ENCODE measurements at places on chromosomes 7 and 10. TPM values are rescaled to one million over a fixed set of nuclear protein-coding genes. Genes with fewer than 3 reads are reported as not detected.

GRCh38 chr10:35821339-35821911 is 179.3 kb upstream of the FZD8 start:
- DNase-seq, result no peak
- H3K27ac ChIP-seq, result no peak overlapping the region
- no peaks in the 10 kb centered on the region for H3K4me1 ChIP-seq
- peaks cover 4% of the 10 kb centered on the region for H3K27me3 ChIP-seq
- no peaks in the 10 kb centered on the region for H3K36me3 ChIP-seq

DNA sequence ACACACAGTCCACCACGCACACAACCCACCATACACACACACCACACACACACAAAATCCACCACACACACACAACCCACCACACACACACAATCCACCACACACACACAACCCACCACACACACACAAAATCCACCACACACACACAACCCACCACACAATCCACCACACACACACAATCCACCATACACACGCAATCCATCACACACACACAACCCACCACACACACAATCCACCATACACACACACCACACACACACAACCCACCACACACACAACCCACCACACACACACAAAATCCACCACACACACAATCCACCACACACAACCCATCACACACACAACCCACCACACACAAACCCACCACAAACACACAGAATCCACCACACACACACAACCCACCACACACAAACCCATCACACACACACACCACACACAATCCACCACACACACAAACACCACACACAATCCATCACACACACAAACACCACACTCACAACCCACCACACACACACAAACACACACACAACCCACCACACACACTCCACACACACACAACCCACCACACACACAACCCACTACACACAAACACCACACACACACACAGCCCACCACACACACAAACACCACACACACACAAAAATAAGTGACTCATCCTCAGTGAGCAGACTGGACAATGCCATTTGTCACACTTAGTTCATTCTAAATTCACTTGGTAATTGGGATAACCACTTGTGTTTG is 8.8 kb upstream of the REPIN1 start:
- H3K4me3 ChIP-seq, result no peak overlapping the region
- H3K27ac ChIP-seq, result peak overlapping the region; percentile 72
- H3K4me1 ChIP-seq, result peaks cover 44% of the 10 kb centered on the region
- H3K27me3 ChIP-seq, result no peaks in the 10 kb centered on the region

DNA sequence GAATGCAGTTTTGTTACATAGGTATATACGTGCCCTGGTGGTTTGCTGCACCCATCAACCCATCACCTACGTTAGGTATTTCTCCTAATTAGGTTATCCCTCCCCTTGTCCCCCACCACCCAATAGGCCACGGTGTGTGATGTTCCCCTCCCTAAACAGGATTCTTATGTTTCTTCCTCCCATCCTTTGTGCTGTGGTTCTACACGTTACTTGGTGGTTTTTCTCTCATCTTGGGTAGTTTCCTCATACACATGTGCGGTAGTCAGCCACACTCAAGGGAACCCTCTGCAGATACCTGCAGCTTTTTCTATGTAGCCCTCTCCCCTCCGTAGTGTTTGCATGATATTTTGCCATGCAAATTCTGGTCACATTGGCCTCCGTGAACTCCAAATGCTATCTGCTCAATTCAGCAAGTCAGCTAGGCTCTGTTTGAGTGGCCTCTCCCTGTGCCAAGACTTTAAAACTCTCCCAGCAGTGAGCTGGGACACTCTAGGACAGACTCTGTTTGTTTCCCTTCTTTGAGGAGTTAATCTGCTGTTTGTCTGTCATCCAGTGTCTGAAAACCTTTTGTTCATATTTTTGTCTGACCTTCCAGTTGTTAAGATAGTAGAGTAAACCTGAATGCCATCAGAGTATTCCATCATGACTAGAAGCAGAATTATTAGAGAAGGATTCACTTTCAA is 41.0 kb downstream of the RABGEF1 start:
- H3K27ac ChIP-seq, result no peak overlapping the region
- no peak overlapping the region for H3K4me3 ChIP-seq
- no peaks in the 10 kb centered on the region for H3K27me3 ChIP-seq
- H3K4me1 ChIP-seq, result peaks cover 18% of the 10 kb centered on the region
- H3K36me3 ChIP-seq, result peaks cover 24% of the 10 kb centered on the region

GRCh38 chr10:16965344-16965616 is 148.1 kb upstream of the RSU1 start:
- no peaks in the 10 kb centered on the region for H3K27me3 ChIP-seq
- H3K4me1 ChIP-seq, result peaks cover 12% of the 10 kb centered on the region
- no peak for DNase-seq
- peaks cover 7% of the 10 kb centered on the region for H3K36me3 ChIP-seq

GRCh38 chr7:124349443-124349842 is 316.6 kb upstream of the TMEM229A start:
- no peak for DNase-seq
- no peaks in the 10 kb centered on the region for H3K36me3 ChIP-seq
- H3K4me1 ChIP-seq, result no peaks in the 10 kb centered on the region
- H3K27ac ChIP-seq, result no peak overlapping the region

- no peak for DNase-seq
- H3K27ac ChIP-seq, result no peak overlapping the region
- no peaks in the 10 kb centered on the region for H3K36me3 ChIP-seq
- no peaks in the 10 kb centered on the region for H3K4me1 ChIP-seq
Observed at GRCh38 chr7:22364900-22365299, 7.9 kb upstream of the RAPGEF5 start.

DNA sequence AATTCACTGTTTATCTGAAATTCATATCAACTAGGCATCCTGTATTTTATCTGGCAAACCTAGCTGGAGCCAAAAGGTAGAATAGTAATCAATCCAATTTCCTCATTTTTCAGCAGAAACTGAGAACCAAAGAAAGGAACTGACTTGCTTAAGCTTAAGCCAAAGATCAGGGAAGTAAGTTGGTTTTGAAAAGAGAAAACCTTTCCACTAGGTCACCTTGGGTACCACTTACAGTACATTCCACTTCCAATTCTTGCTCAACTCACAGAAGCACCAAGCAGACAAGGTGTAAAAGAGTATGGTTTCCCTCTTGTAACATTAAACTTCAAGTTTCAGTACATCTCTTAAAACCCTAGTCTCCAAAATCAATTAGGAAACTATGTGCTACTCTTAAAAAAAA is 79.6 kb downstream of the ZFAND4 start:
- DNase-seq, result no peak
- peaks cover 15% of the 10 kb centered on the region for H3K36me3 ChIP-seq
- H3K27ac ChIP-seq, result no peak overlapping the region
- peaks cover 3% of the 10 kb centered on the region for H3K27me3 ChIP-seq

DNA sequence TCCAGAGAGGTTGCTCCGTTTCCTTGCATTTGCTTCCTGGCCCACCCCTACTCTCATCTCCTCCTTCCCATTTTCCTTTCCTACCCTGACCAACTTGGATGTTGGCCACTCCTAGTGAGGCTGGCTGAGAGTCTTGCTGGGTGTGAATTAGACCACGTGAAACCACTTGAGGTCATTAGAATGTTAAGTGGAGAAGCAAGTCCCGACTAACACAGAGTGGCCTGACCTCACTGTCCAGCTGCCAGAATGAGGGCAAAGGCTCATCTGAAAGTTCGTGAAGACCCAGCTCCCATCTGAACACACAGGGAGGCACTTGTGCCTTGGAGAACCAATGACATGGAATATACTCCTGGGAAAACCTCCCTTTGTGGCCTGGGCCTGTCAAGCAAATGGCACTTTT is 80.8 kb downstream of the WDR11 start:
- no peaks in the 10 kb centered on the region for H3K27me3 ChIP-seq
- DNase-seq, result no peak
- H3K4me1 ChIP-seq, result no peaks in the 10 kb centered on the region
- H3K36me3 ChIP-seq, result no peaks in the 10 kb centered on the region

GRCh38 chr10:124450012-124450782 is at the start of gene NKX1-2:
Gene NKX1-2, minus strand, starts transcription at chr10:124450035. Its CDS starts 92 bp downstream, at chr10:124449943.
- H3K4me1 ChIP-seq, result peaks cover 13% of the 10 kb centered on the region
- H3K4me3 ChIP-seq, result peak within 1 kb of the TSS; percentile 48
- no peak within 1 kb of the TSS for H3K27ac ChIP-seq
- H3K36me3 ChIP-seq, result no peaks in the 10 kb centered on the region
- no peak for DNase-seq

DNA sequence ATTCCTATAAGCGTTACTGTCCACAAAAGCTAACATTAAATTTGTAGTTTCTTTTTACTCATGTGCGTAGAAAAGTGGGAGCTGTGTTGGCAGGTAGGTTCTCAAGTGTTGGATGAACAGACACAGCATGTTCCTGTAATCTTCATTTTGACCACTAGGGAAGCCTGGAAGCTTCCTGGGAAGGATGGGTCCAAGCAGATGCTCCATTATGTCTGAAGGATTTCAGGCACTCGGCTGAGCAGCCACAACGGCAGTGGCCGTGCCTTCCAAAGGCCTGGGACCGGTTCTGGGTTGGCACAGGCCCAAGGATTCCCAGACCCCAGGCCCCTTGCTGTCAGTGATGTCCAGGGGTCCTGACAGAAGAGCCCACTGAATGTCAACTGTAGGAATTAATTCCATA is 386.3 kb downstream of the TNS3 start:
- DNase-seq, result no peak
- no peaks in the 10 kb centered on the region for H3K4me1 ChIP-seq
- H3K4me3 ChIP-seq, result no peak overlapping the region
- H3K36me3 ChIP-seq, result no peaks in the 10 kb centered on the region
- H3K27ac ChIP-seq, result no peak overlapping the region

The NPFFR1 gene
- total RNA-seq, result not detected

The PON1 gene
- not detected for total RNA-seq

The FOXI2 gene
- total RNA-seq, result not detected

The PRLHR gene
- not detected for total RNA-seq
